Activated T-cell treated with anti-CD3 and anti-CD28 coated beads for 4 hours (primary cell): ENCODE measurements at places on chromosomes 3 and 15.

GRCh38 chr3:42664438-42664803, 10.9 kb downstream of the ZBTB47 start:
- DNase-seq, result no peak

GRCh38 chr3:190266913-190267290, 55.3 kb downstream of the CLDN1 start:
- DNase-seq, result no peak

GRCh38 chr3:19473971-19474580, 325.8 kb downstream of the KCNH8 start:
- DNase-seq, result no peak

DNA sequence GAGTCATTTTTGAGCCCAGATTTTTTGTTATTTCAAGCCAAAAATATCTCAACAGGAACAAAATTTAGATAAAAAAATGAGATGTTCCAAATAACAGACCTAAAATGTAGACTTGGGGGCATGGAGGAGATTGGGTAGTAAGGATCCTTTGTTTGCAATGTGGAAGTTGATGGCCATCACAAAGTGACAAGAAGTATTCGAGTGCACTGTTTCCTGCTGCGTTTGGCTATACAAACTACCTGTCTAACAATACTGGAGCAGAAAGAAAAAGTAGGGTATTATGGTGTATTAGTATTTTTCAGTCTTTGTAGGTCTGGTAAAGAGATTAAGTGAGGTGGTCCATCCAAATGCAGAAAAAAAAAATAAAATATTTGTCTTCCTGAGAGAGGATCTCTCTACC, 284.2 kb downstream of the C3orf38 start:
- no peak for DNase-seq

- no peak for DNase-seq
Measured at GRCh38 chr15:42984493-42985034, 64.0 kb upstream of the TTBK2 start.

- no peak for DNase-seq
Measured at GRCh38 chr3:160475153-160475552, 25.6 kb upstream of the TRIM59 start.
